ENCODE measurements at places on chromosomes 1 and 21. TPM values are rescaled to one million over a fixed set of nuclear protein-coding genes. Genes with fewer than 3 reads are reported as not detected.

LCE1A gene
- total RNA-seq, result not detected

FABP3 gene
- 0.79 TPM for total RNA-seq

PADI2 gene
- 1.0 TPM for total RNA-seq

CNN3 gene
- 55.4 TPM for total RNA-seq

CLDN8 gene
- total RNA-seq, result 0.26 TPM

ZNF648 gene
- not detected for total RNA-seq

ST6GALNAC5 gene
- 0.26 TPM for total RNA-seq

PRRX1 gene
- total RNA-seq, result not detected

CELA2B gene
- total RNA-seq, result not detected

HRNR gene
- total RNA-seq, result under 0.01 TPM

FCGR3A gene
- total RNA-seq, result not detected

FCMR gene
- 0.38 TPM for total RNA-seq

NUP210L gene
- under 0.01 TPM for total RNA-seq

IFI44L gene
- 0.13 TPM for total RNA-seq

PYCR2 gene
- 35.3 TPM for total RNA-seq

TRIM46 gene
- 0.26 TPM for total RNA-seq

ESRRG gene
- total RNA-seq, result not detected

CD48 gene
- not detected for total RNA-seq

RPE65 gene
- total RNA-seq, result not detected

FAM131C gene
- total RNA-seq, result 0.77 TPM

All from bronchial epithelial cell (primary cell).